Activated naive CD4-positive, alpha-beta T cell treated with anti-CD3 and anti-CD28 coated beads, Interleukin-2, amount 50 U/mL, for 16 hours (primary cell): ENCODE measurements at places on chromosomes 6 and 20.

DNA sequence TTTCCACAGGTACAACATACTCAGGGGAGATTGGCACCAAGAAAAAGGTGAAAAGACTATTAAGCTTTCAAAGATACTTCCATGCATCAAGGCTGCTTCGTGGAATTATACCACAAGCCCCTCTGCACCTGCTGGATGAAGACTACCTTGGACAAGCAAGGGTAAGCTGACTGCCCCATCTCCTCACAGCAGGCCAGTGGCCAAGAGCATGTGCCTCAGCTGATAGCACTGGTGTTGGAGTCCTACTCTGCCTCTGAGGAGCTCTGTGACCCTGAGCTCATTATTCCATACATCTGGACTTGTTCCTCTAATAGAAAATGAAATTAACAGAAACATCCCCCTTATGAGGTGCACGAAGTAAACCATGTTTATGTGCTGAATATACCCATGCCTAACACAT is 102.8 kb downstream of the MTFR2 start:
- no peak for DNase-seq

DNA sequence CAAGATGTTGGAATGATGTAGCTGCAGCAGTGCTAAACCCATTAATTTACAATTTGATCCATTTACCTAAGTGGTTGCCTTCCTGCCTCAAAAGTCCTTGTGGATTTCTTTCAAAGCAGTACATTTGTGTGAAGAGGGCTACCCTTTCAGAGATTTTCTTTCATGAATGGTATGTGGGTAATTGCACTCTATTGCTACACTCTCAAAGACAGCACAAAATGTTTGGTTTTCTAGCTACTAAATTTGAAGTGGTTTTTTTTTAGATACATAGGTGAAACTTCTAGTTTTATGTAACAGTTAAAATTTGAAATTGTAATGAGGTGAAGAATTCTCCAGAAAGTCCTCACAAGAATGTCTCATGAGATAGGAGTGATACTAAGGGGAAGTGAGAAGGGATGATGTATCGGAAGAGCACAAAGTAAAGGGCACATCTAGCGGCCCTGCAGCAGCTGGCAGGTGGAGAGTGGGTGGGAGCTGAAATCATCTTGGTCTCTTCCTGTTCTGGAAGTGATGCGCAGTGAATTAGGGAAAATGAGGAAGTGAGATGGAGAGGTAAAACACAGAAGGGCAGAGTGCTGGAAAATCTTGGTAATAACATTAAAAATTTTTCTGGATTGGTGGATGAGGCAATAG is 236.8 kb upstream of the MAN1A1 start:
- no peak for DNase-seq

DNA sequence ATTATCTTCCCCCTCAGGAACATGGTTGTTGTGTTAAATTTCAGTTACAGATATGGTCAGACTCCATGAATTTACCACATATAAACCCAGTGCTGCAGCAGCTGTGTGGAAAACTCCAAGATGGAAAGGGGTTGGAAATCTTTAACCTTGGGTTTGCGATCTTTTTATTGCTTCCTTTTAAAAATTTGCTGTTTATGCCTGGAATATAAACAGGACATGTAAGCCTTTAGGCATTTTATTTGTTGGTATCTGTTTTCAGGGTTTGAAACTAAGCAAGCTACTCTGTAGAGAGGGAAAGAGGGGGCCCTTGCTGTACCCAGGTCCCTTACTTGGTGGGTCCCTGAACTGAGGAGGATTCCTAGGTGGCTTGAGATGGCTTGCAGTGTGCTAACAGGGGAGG is 778 bp downstream of the PKIG start:
- DNase-seq = no peak

GRCh38 chr6:153167061-153167891 is 36.2 kb upstream of the RGS17 start:
- no peak for DNase-seq

GRCh38 chr20:3404402-3404801 is 3.1 kb downstream of the DNAAF9 start:
- DNase-seq = no peak

DNA sequence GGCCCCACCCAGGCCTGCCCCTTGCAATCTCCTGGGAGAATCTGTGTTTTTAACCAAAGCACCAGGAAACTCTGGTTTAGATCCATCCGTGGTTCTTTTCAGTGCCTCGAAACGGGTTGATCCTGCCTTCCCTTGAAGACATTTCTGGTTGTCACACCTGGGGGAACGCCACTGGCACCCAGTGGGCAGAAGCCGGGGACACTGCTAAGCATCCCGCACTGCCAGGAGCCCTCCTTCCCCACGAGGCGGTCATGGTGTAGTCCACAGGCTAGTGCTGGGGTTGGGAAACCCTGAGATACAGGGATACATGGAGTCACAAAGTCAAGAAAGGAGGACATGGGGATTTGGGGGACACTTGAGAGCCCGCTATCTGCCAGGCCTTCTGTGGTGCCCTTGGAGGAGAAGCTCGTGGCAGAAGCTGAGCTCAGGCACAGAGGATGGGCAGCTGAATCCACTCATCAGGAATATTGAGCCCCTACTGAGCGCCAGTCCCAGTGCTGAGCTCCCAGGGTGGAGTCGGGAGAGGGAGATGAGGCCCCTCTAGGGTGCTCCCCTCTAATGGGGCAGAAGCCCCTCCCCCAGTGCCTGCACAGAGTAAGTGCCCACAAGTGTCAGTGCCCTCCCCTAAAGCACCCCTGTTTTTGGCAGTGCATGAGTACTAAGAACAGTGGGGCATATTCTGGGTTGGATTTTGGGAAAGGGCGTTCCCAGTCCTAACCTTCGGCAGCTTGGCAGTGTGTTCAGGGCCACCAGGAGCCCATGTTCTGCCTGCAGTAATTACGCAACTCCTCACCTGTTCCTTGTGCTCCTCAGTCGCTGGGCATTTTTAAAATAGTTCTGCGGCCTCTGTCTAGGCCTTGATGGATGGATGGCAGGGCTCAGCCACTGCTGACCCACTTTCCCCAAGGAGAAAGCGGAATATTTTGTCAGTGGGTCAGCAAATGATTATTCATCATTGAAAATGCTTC is 25.6 kb upstream of the PHACTR3 start:
- DNase-seq = no peak

DNA sequence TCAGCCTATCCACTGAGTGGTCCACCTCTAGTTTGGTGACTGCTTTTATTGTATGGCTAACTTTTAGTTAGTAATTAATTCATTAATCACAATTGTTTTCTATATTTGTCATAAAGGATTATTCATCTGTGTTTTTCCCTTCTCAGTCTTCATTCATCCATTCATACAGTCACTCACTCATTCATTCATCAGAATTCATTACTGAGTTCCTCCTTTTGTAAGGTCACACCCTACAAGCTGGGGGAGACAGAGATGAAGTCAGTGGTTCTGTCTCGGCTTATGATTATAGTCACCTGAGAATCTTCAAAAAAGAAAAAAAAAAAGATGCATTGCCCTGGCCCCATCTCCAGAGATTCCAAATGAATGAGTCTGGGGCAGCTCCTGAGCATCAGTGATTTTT is 257.1 kb downstream of the ADGB start:
- no peak for DNase-seq

DNA sequence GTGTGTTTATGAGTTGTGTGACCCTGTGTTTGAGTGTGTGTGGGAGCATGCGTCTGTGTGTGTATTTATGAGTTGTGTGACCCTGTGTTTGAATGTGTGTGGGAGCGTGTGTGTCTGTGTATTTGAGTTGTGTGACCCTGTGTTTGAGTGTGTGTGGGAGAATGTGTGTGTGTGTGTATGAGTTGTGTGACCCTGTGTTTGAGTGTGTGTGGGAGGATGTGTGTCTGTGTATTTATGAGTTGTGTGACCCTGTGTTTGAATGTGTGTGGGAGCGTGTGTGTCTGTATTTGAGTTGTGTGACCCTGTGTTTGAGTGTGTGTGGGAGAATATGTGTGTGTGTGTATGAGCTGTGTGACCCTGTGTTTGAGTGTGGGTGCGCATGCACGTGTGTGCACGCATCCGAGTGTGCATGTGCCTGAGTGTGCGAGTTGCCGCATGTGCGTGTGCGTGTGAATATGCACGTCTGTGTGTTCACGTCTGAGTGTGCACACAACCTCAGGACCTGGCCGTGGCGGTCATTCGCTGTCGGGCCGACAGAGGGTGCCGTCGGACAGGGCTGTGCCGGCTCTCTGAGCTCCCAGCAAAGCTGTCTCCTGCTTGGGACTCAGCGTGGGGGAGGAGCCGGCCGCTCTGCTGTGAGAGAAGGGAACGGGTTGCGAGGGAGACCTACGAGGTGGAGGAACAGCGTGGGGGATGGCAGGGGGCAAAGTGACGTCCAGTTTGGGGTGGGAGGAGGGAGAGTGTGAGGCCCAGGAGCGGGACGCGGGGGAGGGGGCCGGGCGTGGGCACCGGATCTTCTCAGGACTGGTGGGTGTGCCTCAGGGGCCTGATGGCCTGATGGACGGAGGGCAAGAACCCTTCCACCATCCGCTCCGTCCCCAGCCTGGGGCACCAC is 19.7 kb downstream of the SLC17A9 start:
- DNase-seq = peak; percentile 87
